Stimulated activated CD4-positive, alpha-beta T cell treated with anti-CD3 and anti-CD28 coated beads, Interleukin-4, amount 100 ng/mL, for 1 hour (primary cell): ENCODE measurements at places on chromosomes 7 and 10.

GRCh38 chr7:10439027-10439426, 534.6 kb upstream of the PHF14 start:
- no peak for DNase-seq

DNA sequence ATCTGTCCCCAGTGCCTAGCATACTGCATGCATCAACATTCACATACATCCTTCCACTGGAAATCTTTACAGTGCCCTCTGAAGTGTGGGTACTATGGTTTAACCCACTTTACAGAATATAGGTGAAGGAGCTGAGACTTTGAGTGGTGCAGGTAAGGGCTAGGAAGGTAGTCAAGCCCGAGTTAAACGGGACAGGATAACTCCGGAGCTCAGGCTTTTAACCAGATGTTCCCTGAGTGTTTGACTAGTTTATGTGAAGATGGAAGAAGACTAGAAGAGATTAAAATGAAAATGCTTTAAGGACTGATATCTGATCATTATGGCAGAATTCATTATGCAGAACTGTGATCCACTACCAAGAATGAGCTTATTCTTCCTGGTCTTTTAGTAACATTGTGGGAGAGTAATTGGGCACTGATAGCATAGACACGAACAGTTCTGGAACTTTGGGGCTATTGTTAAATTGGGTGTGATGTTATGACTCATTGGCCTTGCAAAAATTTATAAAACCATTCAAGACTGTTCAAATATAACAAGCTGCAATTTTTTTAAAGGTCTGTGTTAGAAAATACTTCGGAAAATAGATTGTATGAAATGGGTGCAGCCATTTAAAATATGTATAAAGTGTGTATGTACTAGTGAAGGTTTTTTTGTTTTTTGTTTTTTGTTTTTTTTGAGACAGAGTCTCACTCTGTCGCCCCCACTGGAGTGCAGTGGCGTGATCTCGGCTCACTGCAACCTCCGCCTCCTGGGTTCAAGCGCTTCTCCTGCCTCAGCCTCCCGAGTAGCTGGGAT, 4.4 kb downstream of the CUL1 start:
- no peak for DNase-seq

DNA sequence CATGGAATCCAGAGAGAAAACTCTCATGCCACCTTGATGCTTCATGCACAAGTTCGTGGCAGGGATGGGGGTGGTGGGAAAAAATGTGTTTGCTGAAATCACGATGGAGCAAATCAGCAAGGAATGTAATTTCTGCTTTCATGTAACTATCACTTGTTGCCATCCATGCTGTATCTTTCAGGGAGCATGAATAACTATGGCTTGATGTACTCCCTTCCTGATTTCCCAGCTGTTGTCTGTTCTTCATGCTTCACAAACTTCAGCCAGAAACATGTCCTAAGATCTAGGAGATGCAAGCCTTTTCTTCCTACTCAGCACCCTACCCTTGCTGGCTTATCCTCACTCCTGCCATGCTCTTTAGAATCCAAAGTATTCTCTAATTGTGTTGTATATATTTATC, 64.0 kb downstream of the LRRC4 start:
- DNase-seq = no peak

DNA sequence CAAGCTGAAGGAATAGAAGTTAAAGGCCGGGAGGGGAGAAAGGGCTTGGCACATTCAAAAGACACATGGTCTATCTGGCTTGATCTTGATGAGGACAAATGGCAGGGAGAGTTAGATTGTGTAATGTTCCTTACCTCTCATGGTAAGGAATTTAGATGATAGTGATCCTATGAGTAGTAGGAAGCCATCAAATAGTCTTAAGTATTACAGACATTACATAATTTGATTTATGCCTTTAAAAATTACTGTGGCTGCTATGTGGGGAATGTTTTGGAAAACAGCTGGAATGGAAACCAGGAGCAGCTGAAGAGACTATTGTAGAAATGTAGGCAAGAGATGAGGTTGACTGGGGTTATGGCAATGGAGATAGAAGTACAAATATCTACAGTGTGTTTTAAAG, 351.3 kb upstream of the BMPER start:
- no peak for DNase-seq

DNA sequence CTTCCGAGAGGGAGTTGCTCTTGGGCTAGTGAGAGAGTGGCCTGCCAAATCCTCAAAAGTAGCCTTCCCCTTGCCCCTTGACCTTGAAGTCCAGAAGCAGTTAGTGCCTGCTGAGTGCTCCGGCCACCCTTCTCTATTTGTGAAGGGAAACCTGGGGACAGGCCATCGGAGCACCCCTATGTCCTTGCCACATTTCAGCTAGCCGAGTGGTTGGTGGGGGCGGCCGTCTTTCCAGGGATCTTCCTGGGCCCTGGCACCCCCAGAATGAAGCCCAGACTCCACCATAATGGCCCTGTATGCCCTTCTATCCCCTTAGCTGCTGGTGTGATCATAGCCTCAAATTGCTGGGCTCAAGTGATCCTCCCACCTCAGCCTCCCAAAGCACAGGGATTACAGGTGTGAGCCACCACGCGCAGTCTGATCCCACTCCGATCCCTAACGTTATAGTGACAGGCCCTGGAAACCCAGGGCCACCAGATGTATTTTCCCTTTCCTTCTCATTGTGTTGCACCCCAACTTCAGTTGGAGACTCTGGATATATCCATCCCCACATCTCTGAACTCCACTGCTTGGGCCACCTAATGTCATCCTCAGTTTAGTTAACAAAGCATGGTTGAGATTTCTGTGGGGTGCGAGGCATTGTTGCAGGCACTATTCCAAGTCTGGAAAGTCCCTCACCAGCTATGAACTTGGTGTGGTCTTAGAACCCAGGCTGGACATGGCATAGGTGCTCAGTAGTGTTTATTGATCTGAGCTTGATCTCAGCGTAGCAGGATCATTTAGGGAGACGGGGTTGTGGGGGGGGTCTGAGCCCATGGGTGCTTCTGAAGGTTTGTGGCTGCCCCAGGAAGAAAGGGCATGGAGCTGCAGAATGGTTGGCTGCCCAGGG, 1.6 kb downstream of the TSPAN14 start:
- DNase-seq = no peak

DNA sequence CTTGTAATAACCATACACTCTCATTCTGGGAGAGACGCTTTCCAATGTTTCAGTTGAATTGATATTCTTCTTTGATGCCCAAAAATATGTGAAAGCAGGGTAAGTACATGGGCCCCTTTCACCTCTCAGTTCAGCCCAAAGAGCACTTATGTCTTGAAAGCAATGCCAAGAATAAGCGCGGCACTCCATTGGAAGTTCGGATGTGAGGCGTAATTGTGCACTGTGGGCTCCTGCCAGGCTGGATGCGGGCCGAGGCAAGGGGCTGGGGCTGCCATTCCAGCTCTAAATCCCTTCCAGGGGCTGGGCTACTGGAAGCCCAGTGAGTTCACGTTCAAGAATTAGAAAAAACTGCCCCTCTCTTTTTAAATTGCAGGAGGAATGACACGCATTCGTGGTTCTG, 113.8 kb downstream of the EBF3 start:
- DNase-seq = no peak

GRCh38 chr10:132934953-132935352, 7.4 kb downstream of the CFAP46 start:
- DNase-seq = no peak

DNA sequence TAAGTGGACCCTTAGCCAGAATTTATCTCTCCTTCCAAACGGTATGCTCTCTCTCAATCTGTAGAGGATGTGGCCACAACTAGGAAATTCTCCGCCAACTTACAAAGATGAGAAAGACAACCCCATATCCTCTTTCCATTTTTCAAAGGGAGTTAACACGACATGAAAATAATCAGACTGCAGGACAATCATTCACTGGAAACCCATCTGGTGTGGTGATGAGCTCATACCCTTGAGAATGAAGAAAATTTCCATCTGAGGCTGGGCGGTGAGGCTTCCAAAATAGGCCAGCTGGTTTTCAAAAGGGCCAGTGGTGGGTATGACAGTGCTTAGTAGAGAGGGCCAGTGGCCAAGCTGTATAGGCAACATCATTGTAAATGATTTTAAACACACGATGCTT, 369.6 kb downstream of the FRMD4A start:
- no peak for DNase-seq

DNA sequence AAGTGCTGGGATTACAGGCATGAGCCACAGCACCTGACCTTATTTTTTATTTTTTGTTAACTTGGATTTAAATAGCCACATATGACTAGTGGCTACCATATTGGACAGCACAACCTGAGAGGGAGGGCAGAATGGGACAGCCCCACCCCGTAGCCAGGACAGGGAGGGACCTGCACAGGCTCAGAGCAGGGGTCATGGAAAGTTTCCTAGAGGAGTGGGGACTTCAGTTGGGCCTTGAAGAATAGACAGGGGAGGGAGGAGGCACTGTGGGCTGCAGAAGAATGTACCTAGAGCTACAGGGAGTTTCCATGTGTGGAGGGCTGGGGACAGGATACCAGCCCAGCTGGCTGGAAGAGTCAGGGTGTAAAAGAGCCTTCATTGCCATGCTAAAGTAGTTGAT, 8.8 kb downstream of the TRIM8 start:
- no peak for DNase-seq

DNA sequence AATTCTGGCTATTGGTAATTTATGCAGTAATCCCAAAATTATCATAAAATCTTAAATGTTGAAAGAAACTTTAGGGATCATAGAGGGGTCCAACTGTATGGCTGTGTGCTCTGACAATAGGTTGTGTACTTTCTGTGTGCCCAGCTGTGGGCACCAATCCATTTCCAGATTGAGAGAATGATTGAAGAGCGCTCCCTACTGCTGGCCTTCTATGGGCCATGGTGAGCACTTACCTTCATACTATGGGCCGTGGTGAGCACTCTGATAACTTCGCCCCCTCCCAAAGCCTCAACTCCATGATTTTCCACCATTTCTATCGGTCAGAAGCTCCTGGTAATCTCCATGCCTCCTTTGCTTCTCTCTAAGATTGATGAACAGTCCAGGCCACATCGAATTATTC, 118.6 kb downstream of the STRA8 start:
- no peak for DNase-seq

DNA sequence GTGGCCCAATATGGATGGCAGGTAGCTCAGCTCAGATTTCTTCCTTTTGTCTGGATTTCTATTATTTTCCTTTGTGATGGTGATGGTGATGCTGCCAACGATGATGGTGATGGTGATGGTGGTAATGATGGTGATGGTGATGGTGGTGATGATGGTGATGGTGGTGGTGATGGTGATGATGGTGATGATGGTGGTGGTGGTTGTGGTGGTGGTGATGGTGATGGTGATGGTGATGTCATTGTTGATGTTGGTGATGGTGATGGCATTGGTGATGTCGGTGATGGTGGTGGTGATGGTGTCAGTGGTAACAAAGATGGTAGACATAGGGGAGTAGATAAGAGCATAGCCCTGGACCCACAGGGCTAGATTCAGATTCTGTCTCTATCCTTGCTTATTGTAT, 25.4 kb downstream of the TTYH3 start:
- DNase-seq = no peak

DNA sequence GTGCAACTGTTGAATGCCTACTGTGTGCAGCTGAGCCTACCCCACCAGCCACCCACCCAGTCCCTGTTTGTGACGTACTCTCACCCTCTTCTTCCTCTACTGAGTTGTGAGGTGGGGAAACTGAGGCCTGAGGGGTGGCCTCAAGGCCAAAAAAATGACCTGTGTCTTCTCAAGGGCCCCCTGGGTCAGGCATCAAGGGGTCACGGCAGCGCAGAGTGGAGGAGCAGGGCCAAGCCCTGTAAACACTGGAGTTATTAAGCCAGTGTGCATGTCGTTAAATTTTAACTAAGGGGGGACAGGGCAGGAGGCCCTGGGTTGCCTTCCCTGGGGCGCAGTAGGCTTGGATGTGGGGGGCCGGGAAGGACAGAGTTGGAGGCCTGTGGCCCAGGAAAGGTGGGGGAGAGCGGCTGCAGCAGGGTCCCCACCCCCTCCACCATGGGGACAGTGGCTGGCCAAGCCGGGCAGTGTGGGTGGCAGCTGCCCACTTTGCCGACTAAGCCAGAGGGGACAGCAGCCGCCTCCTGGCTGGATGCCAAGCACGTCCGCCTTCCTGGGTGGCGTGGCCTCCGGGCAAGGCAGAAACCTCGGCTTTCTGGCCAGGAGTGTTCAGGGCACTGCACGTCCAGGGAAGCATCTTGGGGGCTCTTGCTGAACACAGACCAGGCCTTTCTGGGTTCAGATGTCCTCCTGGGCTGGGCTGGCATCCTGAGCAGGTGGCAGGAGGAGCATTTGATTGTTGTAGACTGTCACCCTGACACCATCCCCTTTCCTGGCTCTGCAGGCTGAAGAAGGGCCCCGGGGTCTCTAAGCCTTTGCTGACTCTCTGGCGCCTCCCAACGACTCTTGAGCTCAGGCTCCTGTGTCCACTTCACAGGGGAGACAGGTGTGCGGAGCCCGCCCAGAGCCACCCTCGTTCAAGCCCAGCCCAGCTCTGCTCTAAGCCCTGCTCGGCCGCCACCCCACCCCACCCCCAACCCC, 1.9 kb downstream of the SLC29A4 start:
- no peak for DNase-seq

DNA sequence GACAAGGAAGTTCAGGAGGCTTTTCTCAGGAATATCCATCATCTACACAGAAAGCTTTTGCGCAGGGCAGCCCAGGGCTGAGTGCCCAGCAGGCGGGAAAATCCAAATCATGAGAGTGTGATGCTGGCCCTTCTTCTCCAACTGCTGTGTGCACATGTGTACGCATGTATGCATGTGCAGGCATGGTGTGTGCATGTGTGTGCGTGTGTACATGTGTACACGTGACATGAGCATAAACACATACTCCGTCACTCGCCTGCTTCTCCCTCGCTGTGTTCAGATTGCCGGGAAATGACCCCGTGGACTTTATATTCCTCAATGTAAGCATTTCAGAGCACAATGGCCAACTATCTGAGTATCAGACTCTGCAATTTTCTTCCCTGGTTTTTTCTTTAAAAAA, 85.1 kb downstream of the PRPF18 start:
- no peak for DNase-seq

DNA sequence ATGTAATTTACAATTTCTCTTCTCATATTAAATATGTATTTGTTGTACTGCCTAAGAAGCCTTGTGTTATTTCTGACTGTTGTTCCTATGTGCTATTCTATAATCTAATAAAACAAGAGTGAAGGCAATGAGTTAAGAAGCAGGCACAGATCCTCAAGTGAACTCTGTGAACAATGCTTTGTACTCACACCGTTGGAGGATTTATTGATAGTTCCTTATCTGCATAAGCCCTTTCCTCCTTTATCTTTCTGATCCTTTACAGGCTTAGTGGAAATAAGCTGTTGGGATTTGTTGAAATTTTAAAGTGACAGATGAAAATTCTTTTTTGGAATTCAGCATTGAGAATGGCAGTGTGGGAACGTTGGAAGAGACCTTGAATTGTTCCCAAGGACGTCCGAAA, 329.6 kb upstream of the NPVF start:
- no peak for DNase-seq

DNA sequence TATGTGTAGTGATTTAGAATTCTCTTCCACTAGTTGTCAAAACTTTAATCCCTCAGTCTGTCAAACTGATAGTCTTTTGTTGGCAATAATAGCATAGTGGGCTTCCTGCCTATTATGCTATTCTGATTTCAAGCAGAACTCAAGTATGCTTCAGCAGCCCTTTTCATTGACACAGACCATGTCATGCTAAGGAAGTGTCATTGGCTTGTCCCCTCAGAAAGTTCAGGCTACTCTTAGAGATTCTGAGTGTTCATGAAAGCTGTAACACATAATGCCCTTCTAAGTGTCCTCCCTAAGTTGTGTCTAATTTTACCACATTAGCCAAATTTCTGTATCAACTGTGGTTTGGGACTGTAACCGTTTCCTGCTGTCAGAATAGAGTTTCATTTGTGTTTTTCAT, 198.7 kb downstream of the THSD7A start:
- no peak for DNase-seq

GRCh38 chr7:147240468-147240867, 1123.9 kb downstream of the CNTNAP2 start:
- DNase-seq = no peak

- no peak for DNase-seq
Observed at GRCh38 chr10:96639899-96640298, 53.1 kb upstream of the TM9SF3 start.
